ENCODE measurements at places on chromosomes 7 and 10.

DNA sequence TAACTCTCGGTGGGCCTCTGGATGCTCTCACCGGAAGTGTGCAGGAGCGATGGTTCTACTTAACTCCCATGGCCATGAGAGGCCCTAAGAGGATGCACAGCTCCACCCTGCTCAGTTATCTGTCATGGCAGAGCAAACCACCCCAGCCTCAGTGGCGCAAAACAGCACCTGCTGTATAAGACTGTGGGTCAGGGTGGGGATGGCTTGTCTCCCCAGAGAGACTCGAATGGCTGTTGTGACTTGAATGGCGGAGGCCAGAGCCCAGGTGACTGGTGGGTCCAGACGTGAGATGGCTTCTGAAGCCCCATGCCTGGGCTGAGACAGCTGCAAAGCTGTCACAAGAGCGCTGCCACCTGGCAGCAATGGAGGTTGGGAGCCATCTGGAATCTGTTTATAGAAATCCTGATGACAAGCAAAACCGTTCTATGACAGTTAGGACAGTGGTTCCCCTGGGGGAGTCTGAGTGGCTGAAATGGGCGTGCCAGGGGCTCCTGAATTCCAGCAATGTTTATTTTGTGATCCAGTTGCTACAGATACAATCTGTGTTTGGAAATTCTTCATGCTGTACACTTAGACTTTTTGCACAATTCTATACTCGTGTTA is 490.5 kb downstream of the TCERG1L start:
- no peak for DNase-seq

DNA sequence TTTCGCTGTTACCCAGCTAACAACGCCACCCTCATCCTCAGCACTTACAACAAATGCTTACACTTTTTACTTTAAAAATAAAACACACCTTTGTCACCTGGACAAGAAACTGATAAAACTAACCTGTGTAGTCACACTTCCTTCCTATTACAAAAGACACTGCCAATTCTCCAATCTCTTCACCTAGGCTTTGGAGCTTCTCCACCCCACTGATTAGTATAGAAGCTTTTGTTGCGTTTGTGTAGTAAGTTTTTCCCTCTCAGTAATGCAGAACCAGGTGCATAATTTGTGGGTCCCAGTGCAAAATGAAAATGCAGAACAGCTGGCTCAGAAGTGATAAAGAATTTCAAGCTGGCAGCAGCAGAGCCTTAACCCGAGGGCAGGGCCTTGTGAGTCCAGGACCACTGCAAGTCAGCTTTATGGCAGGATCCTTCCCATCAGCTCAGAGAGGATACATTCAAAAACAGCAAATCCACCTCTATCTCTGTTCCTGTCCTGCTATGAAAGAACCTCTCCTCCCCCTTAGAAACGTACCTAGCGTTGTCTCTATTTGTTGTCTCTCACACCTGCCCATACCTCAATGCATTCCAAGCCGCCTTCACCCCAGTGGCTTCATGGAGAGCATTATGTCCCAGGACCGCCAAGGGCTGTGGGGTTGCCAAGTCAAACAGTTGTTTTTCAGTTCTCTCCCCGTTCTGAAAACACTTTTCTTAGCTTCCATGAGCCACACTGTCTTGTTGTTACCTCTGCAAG is 40.3 kb upstream of the EGFR start:
- no peak for DNase-seq

DNA sequence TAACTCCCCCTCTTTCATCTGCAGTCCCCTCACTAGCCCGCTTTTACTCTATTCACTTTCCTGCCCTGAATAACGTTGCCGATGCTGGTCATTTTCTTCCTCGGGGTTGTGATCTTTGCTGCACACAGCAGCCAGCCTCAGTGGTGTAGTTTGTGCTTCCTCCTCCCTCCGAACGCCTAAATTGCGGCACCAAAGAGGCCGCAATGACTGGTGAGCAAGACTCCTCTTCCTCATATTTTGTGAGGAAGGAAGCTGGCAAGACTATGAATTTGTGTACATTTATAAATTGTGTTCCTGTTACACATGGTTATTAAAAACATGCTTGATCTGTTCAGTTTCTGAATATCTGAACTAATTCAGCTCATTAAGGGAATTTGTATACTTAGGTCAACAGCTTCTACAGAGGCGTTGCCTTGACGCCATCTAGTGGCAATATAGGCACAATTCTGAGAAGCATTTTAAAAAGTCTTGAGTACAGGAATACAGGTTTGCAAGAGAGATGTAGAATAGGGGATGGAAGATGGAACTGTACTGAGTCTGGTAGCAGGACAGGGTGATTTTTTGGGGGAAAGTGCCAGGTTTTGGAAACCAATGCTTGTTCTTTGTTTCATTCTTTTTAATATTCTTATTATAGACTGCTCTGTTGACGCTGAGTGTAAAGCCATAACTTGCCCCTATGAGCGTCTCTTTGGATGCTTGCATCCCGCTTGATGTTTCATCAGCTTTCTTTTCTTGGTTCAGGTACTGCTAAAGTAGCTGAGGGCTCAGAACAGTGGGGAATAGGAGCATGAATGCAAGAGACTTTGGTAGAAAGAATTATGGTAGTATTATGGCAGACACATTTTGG is 4.1 kb upstream of the TAS2R5 start:
- DNase-seq = peak; percentile 7

- no peak for DNase-seq
Observed at GRCh38 chr7:96349572-96349971, 27.7 kb upstream of the SLC25A13 start.

DNA sequence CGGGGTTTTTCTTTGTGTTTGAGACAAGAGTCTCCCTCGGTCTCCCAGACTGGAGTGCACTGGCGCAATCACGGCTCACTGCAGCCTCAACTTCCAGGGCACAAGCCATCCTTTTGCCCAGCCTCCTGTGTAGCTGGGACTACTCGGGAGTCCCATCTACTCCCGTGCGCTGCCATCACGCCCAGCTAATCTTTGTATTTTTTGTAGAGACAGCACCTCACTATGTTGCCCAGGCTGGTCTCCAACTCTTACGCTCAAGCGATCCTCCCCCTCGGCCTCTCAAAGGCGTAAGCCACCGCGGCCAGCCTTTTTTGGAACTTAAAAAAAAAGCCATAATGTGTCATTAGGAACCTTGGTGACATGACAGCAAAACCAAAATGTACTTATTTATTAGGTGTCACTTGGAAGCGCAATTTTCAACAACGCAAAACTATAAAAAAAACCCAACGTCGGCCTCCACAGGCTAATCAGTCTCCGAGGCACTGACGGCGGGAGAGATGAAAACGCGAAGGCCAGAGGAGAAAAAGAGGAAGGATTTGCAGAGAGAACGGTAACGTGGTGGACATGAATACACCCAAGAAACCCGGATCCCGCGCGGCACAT is 911 bp upstream of the HNRNPH3 start:
- peak; percentile 50 for DNase-seq

- DNase-seq = no peak
Observed at GRCh38 chr10:85638797-85639196, 727.8 kb downstream of the GRID1 start.

GRCh38 chr7:155526225-155526624 is 20.1 kb downstream of the CNPY1 start:
- no peak for DNase-seq

DNA sequence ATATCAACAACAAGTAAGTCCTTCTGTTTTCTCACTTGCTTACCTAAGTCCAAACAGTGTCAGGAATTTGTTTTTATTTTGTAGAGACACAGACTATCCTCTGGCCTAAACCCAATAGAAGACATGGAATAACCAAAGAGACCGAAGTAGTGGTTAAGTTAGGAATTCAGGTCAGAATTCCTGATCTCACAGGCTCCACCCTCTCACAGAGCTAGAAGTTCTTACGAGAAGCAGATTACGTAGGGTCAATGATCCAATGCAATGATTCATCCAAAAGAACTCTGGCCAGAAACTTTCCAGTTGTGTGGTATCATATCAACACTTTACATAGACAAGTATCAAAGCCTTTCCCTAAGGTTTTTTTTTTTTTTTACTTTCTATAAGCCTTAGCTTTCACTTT is 73.8 kb downstream of the IQUB start:
- no peak for DNase-seq

- peak; percentile 60 for DNase-seq
Observed at GRCh38 chr10:97072851-97073665, 112.7 kb downstream of the SLIT1 start.

DNA sequence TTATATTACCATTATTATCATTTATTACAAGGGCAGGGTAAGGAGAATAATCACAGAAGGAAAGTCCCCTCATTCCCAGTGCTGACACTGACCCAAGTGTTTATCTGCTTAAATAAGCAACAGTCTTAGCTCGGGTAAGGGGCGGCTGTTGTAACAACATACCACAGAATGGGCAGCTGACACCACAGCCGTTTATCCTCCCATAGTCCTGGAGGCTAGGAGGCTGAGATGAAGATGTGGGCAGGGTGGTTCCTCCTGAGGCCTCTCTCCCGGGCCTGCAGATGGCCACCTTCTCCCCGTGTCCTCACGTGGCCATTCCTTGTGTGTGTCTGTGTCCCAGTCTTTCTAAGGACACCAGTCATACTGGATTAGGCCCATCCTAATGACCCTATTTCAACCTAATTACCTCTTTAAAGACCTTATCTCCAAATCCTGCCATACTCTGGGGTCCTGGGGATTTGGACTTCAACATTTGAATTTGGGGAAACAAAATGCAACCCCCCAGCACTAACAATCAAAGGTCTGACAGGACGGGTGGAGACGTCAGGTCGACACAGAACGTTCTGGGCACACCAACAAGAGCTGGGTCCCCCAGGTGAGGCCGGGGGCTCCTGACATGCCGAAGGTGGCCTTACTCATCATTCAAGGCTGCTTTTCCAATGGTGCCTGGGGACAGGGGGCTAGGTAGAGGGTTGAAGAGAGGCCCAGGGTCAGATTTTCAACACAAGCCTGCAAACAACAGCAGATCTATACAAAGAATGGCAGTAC is 93.5 kb downstream of the TNS3 start:
- no peak for DNase-seq

- DNase-seq = no peak
Observed at GRCh38 chr7:36887969-36888368, 163.7 kb upstream of the AOAH start.

All from DMS79 treated with DMSO at 0.1 percent for 48 hours (cell line).